ENCODE measurements at places on chromosomes 16 and 17.

DNA sequence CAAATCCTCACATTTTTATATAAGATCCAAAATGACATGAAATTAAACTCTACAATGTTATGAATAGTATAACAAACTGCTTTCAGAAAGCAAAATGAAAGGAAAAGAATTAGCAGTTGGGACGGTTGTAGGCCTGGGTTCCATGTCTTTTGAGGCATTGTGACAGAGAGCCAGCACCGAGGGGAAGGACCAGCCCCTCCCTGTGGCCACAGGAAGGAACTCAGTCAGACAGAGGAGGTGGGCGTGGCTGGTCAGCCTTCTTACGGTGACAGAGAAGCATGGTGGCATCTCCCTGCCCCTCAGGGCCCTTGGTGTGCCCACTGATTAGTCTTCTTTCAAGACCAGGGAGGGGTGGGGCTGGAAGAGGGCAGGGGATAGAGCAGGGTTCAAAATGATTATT lies 5.7 kb downstream of the ZNF319 start:
- peak; percentile 41 for DNase-seq

DNA sequence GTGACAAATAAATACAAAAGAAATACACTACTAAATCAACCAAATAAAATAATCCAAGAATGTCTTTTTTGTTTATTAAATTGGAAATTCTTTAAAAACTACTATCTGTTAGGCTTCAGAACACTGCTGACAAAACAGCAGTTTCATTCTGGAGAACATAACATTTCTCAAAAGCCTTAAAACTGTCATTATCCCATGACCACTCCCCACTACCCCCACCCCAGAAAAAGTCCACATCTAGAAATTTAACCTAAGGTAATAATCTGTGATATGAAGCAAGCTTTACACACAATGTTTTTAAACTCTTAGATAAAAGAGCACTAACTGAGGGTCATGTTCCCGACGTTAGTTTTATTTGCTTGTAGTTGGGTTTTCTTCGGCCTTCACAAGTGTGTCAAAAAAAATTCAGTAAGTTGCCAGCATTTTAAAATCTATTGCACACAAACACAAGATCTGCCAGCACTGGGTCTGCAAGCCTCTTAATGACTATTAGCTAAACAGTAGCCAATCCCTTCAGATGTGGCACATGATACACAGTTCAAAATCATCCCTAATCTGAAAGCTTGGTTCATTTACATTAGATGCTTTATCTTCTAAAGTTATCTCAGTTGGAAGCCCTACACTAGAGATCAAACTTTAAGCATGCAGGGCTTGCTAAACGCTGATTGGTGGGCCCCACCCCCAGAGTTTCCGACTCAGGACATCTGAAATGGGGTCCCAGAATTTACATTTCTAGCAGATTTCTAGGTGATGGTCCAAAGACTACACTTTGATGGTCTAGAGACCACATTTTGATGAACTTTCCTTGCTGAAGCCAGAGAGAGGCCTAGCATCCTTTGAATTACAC lies 75.2 kb downstream of the KANSL1 start:
- DNase-seq, result no peak

DNA sequence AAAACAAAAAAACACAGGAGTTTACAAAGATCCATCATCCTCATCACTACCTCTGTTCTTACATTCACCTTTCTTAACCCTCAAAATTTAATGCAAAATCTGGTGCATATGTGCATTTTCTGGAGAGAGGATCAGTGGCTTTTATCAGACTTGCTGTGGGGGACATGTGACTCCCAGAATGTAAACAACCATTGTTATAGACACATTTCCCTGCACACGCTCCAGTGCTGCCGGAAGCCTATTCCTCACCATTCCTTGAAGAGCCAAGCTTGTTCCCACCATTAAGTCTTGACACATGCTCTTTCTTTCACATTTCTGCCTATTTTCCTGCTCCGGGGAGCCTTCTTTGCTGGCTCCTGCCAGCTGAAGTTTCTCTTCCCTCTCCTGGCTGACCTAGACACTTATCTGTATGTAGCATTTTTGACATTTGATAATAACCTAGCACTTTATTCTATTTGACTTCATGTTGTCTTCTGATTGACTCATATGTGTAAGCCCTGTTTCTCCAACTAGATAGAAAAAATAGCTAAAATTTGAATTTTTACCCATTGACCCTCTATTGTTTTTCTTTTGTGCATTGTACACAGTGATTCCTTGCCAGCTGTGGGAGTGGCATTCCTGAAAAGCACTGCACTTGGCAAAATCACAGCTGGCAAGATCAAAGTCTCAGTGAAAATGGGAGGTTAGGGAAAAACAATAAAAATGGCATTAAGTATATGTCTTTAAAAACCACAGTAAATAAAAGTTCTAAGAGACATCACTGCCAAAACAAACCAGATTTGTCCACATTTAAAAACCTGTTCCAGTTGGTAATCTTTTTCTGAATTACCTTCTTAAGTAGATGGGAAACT lies 76.8 kb upstream of the CIBAR2 start:
- no peak for DNase-seq

DNA sequence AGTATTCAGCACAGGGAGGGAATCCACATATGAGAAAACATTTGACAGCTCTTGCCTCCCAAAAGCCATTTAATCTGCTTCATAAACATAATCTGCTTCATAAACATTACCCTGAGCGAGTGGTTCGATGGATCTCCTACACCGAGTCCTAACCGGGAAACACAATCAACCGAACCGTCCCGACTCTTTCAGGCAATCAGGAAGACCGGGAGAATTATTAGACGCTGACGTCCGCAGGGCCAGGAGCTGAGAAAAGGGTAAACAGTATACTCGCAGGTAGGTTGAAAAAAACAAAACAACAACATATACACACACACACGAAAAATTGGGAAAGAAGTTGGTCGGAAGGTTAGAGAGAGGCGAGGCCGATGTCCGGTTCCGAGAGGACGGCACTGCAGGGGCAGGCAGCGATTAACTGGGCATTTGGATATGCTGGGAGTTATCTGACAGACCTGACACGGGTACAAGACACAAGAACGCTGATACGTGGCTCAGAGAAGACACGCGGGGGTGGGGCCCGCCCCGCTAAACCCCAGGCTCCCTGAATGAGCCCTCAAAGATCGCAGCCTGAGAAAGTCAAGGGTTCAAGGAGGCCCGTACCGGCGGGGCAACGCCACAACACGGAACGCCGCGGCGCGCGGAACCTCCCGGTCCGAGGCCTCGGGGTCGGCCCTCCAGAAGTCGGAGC lies 585 bp downstream of the AP1G1 start:
- peak; percentile 59 for DNase-seq

- peak; percentile 69 for DNase-seq
Measured at GRCh38 chr17:40323391-40324381, 14.7 kb downstream of the RARA start.

GRCh38 chr17:51610155-51610554 lies 349.8 kb downstream of the UTP18 start:
- no peak for DNase-seq

- DNase-seq, result no peak
Measured at GRCh38 chr17:48282303-48282702, 147.7 kb downstream of the SKAP1 start.

- no peak for DNase-seq
Measured at GRCh38 chr16:86176462-86176861, 277.5 kb downstream of the IRF8 start.

GRCh38 chr17:36524428-36524876 lies 10.2 kb downstream of the MYO19 start:
- DNase-seq, result no peak
